ENCODE measurements at places on chromosomes 3 and 15.
A peak's percentile ranks its signal among the peaks of the same experiment; 100 is the strongest.

DNA sequence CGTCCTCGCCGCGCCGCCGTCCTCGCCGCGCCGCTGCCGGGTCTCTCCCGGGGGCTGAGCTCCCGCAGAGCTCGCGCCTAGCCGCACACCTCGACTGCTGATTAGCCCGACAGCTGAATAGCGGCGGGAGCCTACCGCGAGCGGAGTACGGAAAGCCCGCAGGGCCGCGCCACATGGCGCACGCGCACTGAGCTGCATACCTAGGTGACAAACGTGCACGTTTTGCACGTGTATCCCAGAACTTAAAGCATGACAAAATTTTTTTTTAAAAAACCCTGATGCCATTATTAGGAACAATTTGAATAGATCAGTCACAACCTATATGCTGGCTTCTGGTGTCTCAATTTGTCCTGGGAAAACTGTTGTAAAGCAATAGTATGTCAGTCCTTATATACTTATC is at the start of gene GOLGA8A:
Gene GOLGA8A, minus strand, starts transcription at position 122 of the 400 bp plus-strand sequence. CDS start 48,117 bp downstream, outside the sequence.
- DNase-seq = peak; percentile 53

- DNase-seq = no peak
Observed at GRCh38 chr3:101781166-101781565, 2.2 kb downstream of the NXPE3 start.

DNA sequence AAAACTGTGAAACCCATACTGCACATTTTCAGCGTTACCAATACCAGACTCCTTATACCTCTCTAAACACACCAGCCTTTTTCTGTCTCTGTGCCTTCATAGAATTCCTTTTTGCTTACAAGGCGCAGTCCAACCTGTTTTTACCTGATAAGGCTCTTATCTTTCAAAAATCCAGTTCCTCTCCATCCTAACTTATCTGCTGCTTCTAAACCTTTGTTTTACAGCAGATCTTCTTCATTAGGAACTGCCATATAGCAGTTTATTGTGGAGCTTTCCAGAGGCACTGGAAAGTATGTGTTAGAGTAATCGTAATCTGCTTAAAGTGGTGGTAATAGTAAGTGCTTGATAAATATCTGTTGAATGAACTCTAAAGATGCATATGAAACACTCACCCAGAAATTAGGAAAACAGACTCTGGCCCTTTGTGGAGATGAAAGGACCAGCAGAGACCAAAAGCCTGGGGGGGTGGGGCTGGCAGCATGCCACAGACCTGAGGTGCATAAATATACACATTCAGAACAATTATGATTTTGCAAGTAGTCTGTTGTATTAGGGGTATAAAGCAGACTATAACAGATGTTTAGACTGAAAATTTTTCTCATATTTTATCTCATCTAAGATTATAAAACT is 29.3 kb downstream of the PPP2R3A start:
- DNase-seq = no peak

DNA sequence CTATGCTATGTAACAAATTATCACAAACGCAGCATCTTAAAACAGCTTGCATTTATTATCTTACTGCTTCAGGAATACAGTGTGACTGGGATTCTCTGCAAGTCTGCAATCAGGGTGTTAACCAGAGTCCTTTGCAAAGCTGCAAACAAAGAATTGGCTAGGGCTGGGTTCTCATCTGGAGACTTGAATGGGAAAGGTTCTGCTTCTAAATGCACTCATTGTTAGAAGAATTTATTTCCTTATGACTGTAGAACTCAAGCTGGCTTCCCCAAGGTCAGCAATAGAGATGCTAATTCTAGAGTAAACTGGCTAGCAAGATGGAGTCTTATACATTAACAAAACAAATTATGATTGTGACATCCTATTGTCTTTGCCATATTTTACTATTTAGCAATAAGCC is 673.7 kb downstream of the DIPK2A start:
- DNase-seq = no peak

DNA sequence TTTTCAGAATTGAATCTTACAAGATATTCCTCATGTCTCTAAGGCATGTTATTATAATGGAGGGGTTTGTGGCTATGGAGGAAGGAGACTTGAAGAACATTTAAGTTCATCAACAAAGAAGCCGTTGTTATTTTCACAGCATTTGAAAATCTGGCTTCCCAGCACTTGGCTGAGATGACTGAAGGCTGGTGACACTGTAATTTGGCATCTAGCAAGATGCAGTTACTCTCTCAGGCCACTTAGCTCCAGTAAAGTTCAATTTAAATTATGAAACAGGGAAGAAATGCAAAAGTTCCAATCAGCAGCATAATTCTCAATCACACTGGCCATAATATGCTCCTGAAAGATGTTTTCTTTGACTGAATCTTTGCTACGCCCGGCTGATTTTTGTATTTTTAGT is 139.4 kb upstream of the NUDT16 start:
- no peak for DNase-seq

GRCh38 chr3:49668414-49668797 is 5.7 kb upstream of the APEH start:
- DNase-seq = no peak

- DNase-seq = no peak
Observed at GRCh38 chr3:158205994-158206393, 96.1 kb downstream of the RSRC1 start.

GRCh38 chr3:178623666-178624255 is 87.5 kb downstream of the KCNMB2 start:
- DNase-seq = no peak

DNA sequence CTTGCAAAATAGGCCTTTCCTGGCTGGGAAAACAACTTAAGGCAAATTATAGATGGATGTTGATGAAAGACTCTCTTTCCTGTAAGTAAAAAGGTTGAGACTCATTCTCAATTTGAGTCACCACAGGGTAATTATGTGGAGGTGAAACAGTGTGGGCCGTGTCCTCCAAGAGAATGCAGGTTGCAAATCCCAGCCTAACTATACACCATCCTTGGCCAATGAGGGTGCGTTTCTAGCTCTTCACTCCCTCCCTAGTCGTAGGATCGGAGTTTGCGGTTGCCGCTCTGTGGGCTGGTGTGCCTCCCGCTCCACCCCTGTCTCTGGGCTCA is 259.9 kb downstream of the PLCL2 start:
- no peak for DNase-seq

DNA sequence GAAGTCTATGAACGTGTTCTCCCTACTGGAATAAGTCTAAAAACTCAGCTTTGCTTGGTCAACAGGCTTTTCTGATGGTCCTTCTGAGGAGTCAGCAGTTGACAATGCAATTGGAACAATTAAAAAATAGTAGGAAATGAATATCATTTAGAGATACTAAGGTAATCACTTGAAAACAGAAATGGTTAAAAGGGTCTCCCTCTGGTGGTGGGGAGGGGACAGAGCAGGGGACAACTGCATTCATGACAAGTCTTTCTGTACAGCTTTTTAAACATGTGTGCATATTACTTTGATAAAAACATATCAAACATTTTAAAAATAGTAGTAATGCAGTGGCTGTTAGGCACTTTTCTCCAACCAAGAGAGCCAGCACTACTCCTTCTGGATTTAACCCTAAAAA is 119.9 kb upstream of the FHIT start:
- no peak for DNase-seq

DNA sequence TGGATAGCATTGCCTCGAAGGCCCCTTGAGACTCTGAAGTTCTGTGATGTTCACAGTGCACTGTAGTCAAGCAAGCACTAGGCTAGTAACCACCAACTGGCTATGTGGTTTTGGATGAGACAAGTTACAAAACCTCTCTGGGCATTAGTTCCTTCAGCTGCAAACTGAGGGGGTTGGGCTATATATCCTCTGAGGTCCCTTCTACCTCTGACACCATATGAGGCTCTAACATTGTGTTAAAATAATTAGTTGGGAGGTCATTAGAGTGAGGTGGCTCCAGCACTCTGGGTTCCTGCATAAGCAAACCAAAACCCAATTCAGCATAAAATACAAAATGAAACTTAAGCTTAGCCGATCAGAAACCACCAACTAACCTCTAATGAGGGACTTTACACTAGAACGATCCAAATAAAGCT is 209.5 kb upstream of the LRRN1 start:
- DNase-seq = no peak

- no peak for DNase-seq
Observed at GRCh38 chr3:105515372-105515771, 148.7 kb downstream of the ALCAM start.

DNA sequence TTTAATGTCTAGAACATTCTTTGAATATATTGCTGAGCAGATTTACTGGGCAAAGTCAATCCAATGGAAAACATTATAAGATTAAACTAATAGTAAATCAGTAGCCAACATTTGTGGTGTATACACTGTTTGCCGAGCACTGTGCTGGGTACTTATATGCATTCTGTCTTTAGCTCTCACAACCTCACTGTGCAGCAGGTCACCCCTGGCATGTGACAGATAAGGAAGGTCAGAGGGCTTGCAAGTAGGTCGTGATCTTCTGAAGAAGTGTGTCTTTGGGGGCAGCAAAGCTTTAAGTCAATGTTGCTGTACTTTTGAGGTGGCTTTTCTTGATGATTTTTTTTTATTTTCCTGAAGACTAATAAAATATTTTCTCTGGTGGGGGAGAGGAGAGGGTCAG is 62.2 kb downstream of the TCAIM start:
- no peak for DNase-seq

DNA sequence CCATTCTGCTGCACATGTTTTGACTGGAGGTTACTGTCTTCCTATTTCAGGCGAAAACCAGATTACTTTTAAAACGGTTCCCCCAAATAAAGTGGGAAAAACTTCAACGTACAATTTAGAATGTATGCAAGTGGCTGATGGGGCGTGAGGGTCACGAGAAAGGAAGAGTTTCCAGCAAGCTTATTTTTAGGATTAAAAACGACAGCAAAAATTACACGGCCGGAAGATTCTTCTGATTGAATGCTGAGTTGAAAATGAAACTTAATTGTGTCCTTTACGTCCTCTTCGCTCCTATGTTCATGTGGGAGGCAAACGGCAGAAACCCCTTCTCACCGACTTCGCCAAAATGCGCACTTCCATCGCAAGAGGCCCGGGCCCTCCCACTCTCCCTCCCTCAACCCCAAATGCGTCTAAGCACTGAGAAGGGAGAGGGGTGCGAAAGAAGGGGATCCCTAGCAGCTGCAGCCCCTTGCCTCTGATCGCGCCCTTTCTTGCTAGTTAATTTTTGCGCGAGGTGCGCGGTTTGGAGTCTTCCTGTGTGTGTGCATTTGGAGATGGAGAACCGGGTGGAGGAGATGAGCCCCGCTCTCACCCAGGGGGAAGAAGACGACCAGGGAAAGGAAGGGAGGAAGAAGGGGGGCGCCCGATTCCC is 656 bp downstream of the CD47 start:
- peak; percentile 25 for DNase-seq

- DNase-seq = no peak
Observed at GRCh38 chr15:51377038-51377786, 35.8 kb downstream of the GLDN start.

GRCh38 chr3:39025222-39025970 is 26.3 kb downstream of the SCN11A start:
- no peak for DNase-seq

GRCh38 chr15:37764733-37765191 is 169.7 kb upstream of the TMCO5A start:
- no peak for DNase-seq

- no peak for DNase-seq
Observed at GRCh38 chr3:32734756-32735155, 49.8 kb downstream of the CNOT10 start.

DNA sequence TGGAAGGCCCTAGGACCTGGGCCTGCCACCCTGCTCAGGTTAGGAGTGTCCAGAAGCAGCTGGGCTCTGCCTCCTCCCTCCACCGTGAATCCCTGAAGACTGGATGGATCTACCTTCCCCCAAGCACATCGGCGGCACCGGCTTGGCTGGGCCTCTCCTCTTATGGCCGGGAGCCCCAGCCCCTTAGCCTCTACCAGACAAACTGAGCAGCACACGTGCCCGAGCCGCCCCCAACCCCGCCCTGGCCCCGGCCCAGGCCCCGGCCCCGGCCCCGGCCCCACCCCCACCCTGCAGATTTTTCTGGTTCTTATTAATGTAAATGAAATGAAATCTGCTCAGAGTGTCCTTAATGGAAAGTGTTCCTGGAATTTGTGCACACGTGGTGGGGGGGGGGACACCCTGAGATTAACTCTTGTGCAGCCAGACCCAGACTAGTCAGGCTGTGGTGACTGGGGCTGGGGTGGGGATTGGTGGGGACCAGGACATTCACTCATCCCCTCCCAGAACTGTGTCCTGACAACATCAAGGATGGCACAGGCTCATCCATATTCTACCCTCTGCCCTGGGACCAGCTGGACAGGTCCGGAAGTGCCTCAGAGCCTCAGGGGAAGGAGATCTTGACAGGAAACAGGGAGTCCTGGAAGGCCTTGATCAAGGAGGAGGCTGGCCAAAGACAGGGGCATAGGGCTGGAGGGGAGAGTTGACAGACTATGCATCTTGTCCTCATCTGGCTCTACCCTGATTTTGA is 30.9 kb upstream of the SEMA3F start:
- DNase-seq = no peak

- DNase-seq = no peak
Observed at GRCh38 chr3:58222161-58222724, 11.5 kb upstream of the DNASE1L3 start.

GRCh38 chr3:143201870-143202752 is 82.5 kb downstream of the CHST2 start:
- DNase-seq = no peak

- DNase-seq = no peak
Observed at GRCh38 chr15:84929795-84930603, 45.5 kb downstream of the SLC28A1 start.

DNA sequence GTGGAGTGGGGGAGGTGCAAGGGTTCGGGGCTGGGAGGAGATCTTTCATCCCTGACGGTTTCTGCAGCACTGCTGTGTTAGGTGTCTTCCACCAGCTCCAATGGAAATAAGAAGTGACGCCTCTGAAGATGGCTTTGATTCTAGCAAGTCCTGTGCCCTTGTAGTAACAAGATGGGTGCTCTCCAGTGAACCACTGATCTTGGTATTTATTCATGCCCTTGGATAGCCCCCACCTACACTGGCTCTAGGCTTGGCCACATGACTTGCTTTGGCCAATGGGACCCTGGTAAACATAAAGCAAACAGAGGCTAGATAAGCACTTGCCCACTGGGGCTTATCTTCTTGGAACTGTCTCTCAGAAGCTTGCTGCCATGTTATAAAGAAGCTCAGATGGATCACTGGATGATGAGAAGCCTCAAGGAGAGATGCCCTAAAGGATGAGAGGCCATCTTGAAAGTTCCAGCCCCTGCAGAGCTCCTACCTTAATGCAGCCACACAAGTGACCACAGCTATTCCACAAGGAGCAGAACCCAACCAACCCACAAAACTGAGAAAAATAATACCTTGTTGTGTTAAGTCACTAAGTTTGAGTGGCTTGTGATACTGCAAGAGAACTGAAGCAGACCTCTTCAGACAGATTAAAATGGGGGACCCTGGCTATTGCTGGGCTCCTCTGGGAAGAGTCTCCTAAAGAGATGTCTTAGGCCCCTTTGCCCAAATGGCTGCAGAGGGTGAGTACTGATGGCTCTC is 137.9 kb downstream of the PDCD6IP start:
- no peak for DNase-seq

- DNase-seq = no peak
Observed at GRCh38 chr3:13495351-13495813, 15.3 kb downstream of the HDAC11 start.

DNA sequence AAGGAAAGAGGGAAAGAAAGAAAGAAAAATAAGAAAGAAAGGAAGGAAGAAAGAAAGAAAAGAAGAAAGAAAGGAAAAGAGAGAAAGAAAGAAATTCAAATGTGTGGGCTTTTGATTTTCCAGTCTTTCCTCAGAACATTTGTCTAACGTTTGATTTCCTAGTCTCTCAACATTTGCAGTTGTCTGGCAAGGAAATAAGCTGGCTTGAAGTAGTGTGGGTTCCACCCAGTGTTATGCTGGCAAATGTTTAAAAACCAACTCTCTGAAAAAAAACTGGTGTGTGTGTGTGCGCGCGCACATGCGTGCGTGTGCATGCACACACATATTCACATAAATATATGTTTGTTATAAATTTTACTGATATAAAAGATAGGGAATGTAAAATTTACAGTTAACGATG is 54.6 kb upstream of the C3orf49 start:
- no peak for DNase-seq
